Ovary (tissue), 10 donors: ENCODE measurements at places on chromosomes 5 and 9. TPM values are rescaled to one million over a fixed set of nuclear protein-coding genes. Genes with fewer than 3 reads are reported as not detected.
A peak's percentile ranks its signal among the peaks of the same experiment; 100 is the strongest.

- no peaks in the 10 kb centered on the region for H3K4me1 ChIP-seq
- no peaks in the 10 kb centered on the region for H3K27me3 ChIP-seq
- no peak for DNase-seq
- no peak overlapping the region for H3K27ac ChIP-seq
- no peaks in the 10 kb centered on the region for H3K36me3 ChIP-seq
- no peak overlapping the region for H3K4me3 ChIP-seq
Measured at GRCh38 chr5:58294598-58295305, 165.1 kb downstream of the PLK2 start.

DNA sequence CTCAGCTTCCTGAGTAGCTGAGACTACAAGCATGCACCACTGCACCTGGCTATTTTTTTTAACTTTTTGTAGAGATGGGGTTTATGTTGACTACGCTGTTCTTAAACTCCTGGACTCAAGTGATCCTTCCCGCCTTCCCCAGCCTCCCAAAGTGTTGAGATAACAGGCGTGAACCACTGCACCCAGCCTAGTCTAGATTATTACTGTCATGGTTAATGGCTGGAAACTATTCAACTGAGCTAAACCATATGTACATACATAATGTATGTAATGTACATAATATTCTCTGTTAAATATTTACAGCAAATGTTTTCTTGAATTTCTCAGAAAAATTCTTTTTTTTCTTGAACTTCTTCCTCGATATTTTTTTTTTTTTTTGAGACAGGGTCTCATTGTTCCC is 21.3 kb downstream of the PPP2CA start:
- no peak overlapping the region for H3K27ac ChIP-seq
- H3K36me3 ChIP-seq, result no peaks in the 10 kb centered on the region
- no peak for DNase-seq
- no peak overlapping the region for H3K4me3 ChIP-seq
- H3K4me1 ChIP-seq, result peaks cover 6% of the 10 kb centered on the region

GRCh38 chr9:31492229-31492628 is 892.2 kb upstream of the ACO1 start:
- no peaks in the 10 kb centered on the region for H3K4me1 ChIP-seq
- H3K27me3 ChIP-seq, result no peaks in the 10 kb centered on the region
- no peak for DNase-seq
- no peaks in the 10 kb centered on the region for H3K36me3 ChIP-seq

DNA sequence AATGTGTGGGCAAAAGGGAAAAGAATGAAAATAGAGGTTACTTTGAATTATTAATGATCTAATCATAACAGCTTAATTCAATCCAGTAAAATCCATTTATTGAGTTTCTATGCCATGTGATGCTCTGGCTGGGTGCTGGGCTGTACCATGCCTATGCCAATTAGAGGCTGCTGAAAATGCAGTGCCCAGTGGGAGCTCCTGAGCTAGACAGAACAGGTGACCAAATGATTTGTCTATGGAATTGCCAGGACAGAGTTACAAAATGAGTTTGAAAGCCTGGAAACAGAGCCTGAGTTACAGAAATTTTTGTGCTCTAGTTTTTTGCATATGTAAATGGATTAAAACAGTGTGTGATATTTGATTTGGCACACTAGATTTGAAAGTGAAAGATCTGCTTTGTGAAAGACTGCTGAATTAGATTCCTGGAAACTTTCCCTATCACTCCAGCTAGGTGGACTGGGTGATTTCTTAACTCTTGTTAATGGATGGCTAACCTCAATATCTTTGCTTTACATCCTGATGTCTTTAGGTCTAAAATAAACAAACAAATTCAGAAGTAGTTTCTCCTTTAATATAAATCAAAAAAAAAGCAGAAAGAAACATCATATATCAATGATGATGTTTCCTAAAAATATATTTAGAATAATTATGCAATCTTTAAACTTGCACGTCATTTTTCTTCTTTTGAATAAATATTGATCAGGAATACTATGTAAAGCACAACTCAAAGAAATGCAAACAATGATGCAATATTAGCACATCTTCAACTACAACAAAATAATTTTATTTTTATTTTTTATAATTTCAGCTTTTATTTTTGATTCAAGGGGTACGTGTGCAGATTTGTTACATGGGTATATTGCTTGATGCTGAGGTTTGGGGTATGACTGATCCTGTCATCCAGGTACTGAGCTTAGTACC is 194.8 kb upstream of the FBXL7 start:
- H3K27ac ChIP-seq, result no peak overlapping the region
- no peaks in the 10 kb centered on the region for H3K27me3 ChIP-seq
- no peaks in the 10 kb centered on the region for H3K36me3 ChIP-seq
- H3K4me1 ChIP-seq, result no peaks in the 10 kb centered on the region
- DNase-seq, result no peak
- H3K4me3 ChIP-seq, result no peak overlapping the region

GRCh38 chr5:157767689-157768088 is 24.2 kb downstream of the LSM11 start:
- H3K36me3 ChIP-seq, result no peaks in the 10 kb centered on the region
- H3K27ac ChIP-seq, result no peak overlapping the region
- H3K27me3 ChIP-seq, result no peaks in the 10 kb centered on the region
- no peak overlapping the region for H3K4me3 ChIP-seq
- H3K4me1 ChIP-seq, result no peaks in the 10 kb centered on the region

DNA sequence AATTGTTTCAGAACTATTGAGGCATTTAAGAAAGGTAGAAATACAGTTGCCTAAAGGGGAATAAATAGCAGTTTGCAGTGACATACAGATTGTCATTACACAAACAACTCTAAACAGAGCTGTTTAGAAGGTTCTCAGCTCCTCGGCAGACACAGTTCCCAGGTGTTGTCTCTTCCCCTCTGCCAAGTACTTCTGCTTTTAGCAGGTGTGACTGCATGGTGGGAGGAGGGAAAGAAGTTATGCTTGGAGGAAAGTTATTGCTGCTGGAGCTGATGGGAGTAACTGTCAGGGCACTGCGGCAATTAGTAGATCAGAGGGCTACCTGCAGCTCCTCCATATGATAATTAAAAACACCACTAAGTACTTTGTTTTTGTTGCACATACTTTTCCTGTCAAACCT is 14.5 kb downstream of the EDIL3 start:
- no peak overlapping the region for H3K4me3 ChIP-seq
- H3K27me3 ChIP-seq, result no peaks in the 10 kb centered on the region
- DNase-seq, result no peak
- no peaks in the 10 kb centered on the region for H3K4me1 ChIP-seq

DNA sequence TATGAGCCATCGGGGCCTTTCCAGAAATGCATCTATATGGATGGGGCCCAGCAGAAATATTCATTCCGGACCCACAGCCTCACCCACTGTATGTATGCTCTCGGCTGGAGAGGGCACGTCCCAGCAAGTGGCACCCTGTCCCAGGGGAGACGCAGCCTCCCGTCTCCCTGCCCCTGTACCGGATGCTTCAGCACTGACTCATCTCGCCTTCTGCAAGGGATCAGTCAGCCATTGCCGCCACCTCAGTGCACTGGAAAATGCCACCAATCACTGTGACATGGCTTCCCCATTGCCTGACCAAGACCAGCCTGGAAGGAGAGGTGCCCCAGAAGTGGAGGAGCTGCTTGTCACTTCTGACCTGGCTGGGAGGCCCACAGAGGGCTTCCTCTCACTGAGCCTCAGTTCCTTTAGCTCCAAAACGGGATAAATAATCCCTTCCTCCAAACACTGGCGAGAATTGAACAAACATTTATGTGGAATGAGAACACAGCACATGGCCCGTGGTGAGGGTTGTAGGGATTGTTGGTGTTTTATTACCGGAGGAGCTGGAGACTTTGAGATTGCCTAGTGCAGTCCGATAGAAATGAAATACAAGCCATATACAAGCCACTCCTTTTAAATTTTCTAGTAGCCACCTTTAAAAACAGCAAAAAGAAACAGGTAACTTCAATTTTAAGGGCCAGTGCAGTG is 43.9 kb upstream of the ORM1 start:
- no peak overlapping the region for H3K4me3 ChIP-seq
- no peaks in the 10 kb centered on the region for H3K27me3 ChIP-seq
- no peak overlapping the region for H3K27ac ChIP-seq

- H3K27ac ChIP-seq, result peak overlapping the region; percentile 86
- H3K27me3 ChIP-seq, result no peaks in the 10 kb centered on the region
- H3K4me1 ChIP-seq, result peaks cover 13% of the 10 kb centered on the region
- H3K36me3 ChIP-seq, result no peaks in the 10 kb centered on the region
- peak overlapping the region; percentile 94 for H3K4me3 ChIP-seq
Measured at GRCh38 chr9:75087289-75087823, 599 bp downstream of the NMRK1 start.

DNA sequence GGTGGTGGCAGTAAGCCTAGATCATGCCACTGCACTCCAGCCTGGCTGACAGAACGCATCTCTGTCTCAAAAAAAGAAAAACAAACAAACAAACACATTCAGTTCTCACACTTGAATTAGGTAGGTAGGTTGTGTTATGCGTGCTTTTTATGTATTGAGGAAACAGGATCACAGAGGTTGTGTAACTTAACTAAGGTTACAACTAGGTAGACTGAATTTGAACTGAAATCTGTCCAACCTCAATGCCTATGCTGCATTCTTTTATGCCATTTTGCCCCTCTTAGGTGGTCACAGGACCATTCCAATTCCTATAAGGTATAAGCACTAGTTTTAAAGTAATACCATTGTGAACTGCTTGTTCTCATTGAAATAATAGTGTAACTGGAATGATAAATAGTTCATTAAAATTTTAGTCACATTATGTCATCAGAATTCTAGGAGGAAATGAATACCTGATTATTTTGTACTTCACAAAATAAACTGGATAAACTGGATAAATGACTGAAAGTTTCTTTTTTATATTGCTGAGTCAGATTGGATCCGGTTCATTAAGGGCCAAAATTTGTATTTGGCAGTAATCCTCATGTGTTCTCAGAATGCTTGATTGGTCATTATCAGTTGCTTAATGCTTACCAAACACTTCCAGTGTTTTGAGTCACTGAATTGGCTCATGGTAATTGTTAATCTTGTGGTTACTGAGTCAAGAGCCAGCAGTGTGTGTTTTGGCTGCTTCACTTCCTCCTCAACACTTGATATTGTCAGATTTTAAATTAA is 7.1 kb downstream of the UBAP1 start:
- DNase-seq, result no peak
- no peaks in the 10 kb centered on the region for H3K27me3 ChIP-seq
- H3K4me3 ChIP-seq, result no peak overlapping the region
- H3K36me3 ChIP-seq, result no peaks in the 10 kb centered on the region
- H3K4me1 ChIP-seq, result peaks cover 10% of the 10 kb centered on the region

DNA sequence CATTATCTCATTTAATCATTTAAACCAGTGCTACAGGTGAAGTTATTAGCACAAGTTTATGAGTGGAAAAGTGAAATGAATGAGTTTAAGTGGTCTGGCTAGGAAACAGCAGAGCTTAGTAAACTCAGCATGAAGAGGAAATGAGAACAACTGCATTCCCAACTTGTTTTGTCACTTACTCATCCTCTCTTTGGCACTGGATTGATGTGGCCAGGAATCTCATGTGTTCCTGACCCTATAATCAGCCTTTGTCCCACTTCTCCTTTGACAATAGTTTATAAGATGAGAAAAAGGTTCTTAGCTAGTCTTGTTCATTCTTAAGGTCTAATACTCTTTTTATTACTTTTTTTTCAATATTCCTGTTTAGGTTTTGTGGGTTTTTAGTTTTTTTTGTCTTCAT is 559.2 kb upstream of the TLE4 start:
- no peak for DNase-seq
- H3K27ac ChIP-seq, result no peak overlapping the region
- no peaks in the 10 kb centered on the region for H3K4me1 ChIP-seq
- no peak overlapping the region for H3K4me3 ChIP-seq
- no peaks in the 10 kb centered on the region for H3K36me3 ChIP-seq

GRCh38 chr5:103139264-103139865 is 19.3 kb downstream of the PPIP5K2 start:
- no peak overlapping the region for H3K4me3 ChIP-seq
- H3K27me3 ChIP-seq, result no peaks in the 10 kb centered on the region
- no peaks in the 10 kb centered on the region for H3K36me3 ChIP-seq
- no peaks in the 10 kb centered on the region for H3K4me1 ChIP-seq
- peak; percentile 60 for DNase-seq
- H3K27ac ChIP-seq, result no peak overlapping the region

GRCh38 chr5:13987843-13988464 is 43.5 kb upstream of the DNAH5 start:
- H3K4me1 ChIP-seq, result no peaks in the 10 kb centered on the region
- H3K27me3 ChIP-seq, result no peaks in the 10 kb centered on the region
- peak; percentile 36 for DNase-seq
- H3K36me3 ChIP-seq, result no peaks in the 10 kb centered on the region

DNA sequence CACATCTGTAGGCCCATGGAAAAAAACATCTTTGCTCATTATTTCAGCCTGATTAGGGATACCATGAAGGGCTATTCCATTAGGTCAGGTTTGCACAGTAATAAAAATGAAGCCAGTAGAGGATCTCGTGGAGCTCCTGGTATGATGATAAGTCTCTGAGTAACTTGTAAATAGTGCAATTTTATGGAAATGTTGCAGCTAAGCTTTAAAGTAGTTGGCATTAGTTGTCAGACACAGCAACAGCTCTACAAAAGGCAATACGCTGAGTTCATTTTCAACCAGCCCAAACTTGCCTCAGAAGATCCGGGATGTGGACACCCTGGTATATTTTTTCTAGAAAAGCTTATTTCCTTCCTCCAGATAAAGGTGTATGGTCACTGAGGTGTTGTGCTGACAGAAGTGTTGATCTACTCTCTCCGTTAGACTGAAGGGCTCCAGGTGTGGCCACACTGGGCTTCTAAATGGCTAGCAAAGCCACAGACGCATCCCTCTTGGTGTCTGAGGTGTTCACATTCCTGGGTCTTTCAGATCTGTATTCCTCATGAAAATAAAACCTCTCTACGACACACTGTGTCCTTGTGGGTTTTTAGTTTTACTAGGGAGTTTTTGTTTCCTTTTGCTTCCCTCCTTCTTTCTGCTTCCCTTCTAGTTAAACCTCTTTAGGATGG is 141.6 kb downstream of the GHR start:
- H3K27ac ChIP-seq, result no peak overlapping the region
- peaks cover 9% of the 10 kb centered on the region for H3K4me1 ChIP-seq
- H3K27me3 ChIP-seq, result no peaks in the 10 kb centered on the region
- DNase-seq, result no peak
- no peaks in the 10 kb centered on the region for H3K36me3 ChIP-seq
- no peak overlapping the region for H3K4me3 ChIP-seq

GRCh38 chr9:89935115-89935514 is 330.3 kb downstream of the GADD45G start:
- no peak overlapping the region for H3K27ac ChIP-seq
- no peak overlapping the region for H3K4me3 ChIP-seq
- no peak for DNase-seq
- H3K4me1 ChIP-seq, result peaks cover 3% of the 10 kb centered on the region
- H3K36me3 ChIP-seq, result no peaks in the 10 kb centered on the region

DNA sequence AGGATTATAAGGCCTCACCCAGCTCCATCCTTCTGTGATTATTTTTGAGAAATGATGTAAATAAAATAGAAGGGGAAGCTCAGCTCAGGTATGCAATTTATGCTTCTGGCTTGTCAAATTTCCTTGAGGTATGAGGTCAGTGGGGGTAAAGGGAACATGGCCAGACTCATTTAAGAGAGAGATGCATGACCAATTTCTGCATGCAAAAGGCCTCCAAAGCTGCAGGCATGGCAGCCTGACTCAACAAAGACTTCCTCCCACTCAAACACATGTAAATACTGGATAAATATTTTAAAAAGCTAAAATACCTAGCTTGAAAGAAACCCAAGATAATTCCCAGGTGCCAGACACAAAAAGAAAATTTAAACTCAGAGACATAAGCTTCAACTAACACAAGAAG is 101.4 kb upstream of the SLC1A3 start:
- H3K4me1 ChIP-seq, result no peaks in the 10 kb centered on the region
- H3K4me3 ChIP-seq, result no peak overlapping the region
- no peak for DNase-seq
- no peak overlapping the region for H3K27ac ChIP-seq

Gene KIF12
- total RNA-seq, result 2.0 TPM

Gene DRD1
- 0.15 TPM for total RNA-seq

Gene SLC6A19
- total RNA-seq, result 0.08 TPM

Gene SPINK6
- not detected for total RNA-seq

Gene C9orf152
- 0.33 TPM for total RNA-seq

Gene PLPP7
- total RNA-seq, result 11.7 TPM

Gene PCDHB4
- total RNA-seq, result 6.4 TPM
